ENCODE measurements at places on chromosomes 3 and 15.
A peak's percentile ranks its signal among the peaks of the same experiment; 100 is the strongest.

GRCh38 chr3:191529992-191530391 is 69.0 kb downstream of the PYDC2 start:
- DNase-seq = no peak

GRCh38 chr3:170383567-170383966 is 26.1 kb downstream of the SKIL start:
- no peak for DNase-seq

- no peak for DNase-seq
Observed at GRCh38 chr15:28178290-28178689, 79.2 kb upstream of the OCA2 start.

DNA sequence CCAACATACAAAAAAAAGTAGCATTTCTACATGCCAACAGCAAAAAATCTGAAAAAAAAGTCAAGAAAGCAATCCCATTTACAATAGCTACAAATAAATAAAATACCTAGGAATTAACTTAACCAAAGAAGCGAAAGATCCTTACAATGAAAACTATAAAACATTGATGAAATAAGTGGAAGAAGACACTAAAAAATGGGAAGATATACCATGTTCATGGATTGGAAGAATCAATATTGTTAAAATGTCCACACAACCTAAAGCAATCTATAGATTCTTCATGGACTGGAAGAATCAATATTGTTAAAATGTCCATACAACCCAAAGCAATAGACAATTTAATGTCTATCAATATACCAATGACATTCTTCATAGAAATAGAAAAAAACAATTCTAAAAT is 21.0 kb downstream of the PEAK1 start:
- DNase-seq = no peak

GRCh38 chr3:114939920-114940319 is 207.2 kb downstream of the ZBTB20 start:
- no peak for DNase-seq

GRCh38 chr3:119157971-119158370 is 12.0 kb downstream of the TEX55 start:
- DNase-seq = no peak

GRCh38 chr3:126737527-126737926 is 33.5 kb downstream of the CHCHD6 start:
- DNase-seq = no peak

DNA sequence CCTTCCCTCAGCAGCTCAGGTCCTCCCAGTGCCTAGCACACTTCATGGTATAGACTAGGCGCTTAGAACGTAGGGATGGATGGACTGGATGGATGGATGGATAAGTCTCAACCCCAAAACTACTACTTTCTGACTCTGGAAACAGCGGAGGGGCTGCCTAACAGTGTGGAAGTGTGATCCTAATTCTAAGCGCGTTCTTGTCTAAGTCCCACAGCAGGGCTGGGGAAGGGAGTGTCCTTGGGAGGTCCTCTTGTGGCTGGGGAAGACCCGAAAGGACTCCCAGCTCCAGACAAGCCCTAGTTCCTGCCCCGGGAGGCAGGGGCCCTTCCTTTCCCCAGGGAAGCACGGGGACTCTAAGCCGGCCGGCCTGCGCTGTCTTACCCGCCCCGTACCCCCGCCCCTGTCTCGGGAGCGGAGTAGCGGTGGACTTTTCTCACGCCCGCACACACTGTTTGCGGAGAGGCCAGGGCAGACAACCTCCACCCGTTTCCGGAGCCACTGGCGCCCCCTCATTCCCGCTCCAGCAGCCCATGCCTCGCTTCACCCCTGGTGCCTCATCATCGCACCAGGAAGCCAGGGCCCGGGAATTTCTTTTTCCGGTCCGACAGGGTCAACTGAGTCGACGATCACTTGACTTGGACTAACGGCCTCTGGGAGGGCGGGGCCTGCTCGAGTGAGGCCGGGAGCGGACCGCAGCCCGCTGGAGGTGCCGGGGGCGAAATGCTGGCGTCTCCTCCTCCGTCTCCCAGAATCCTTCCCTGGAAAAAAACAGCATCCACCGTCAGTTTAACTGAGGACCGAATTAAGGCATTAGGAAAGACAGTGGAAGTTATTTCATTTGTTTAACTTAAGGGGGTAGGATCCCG is 133.3 kb downstream of the TBC1D2B start:
- peak; percentile 54 for DNase-seq

DNA sequence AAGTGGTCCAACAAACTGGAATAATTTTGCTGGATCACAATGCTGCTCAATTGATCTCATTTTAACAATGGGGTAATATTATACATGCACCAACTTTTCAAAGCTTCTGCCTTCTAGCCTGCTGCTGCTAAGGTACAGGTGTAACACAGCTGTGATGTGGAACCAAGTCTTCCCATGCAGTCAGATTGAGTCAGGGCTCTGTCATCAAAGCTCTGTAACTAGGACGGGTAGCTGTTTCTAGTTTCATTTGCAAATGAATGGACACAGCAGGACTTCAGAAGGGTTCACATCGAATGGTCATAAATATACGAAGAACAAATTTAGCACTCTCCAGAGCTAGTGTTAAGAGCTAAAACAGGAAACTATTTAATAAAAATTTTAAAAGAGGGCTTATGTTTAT is 189.2 kb downstream of the USP13 start:
- DNase-seq = peak; percentile 53

DNA sequence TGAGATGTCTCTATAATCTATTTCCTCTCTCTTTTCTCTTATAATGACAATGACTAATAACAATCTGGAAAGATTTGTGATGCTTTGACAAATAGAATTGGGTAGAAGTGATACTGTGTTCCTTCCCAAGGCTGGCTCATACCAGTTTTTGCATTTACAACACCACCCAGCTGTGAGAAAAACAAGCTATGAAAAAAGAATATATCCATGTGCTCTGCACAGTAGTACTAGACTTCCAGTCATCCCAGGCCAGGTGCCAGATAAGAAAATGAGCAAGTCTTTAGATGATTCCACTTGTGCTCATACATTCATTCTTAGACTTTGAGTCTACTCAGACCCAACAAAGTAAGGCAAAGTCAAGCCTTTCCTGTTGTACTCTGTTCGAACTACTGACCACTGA is 350.2 kb upstream of the POU1F1 start:
- DNase-seq = no peak

DNA sequence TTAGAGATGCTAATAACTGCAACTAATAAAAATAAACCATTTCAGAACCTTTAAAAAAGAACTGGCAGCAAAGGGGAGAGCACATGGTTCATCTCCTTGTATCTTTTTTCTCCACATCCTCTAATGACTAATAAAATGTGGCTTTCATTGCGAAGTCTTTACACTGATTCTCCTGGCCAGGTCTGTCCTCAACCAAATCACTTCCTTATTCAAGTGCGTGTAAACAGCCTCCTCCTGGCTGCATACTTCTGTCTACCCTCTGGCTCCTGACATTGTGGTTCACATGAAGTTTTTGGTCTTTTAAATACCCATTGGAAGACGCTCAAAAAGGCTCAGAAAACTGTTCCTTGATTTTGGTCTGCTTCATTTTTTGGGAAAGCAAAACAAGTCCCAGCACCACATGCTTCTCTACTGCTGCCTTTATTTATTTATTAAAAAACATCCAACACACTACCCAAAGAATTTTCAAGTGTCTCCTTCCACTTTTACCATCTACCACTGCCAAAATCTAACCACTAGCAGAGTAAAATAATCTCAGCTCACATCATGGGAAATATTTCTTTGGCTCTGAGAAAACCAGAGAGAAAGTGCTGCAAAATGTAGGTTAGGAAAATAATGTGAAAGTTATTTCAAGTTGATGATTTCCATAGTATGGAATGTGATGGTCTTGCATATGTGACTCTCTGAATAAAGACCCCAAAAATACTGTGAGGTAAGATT is 85.1 kb downstream of the EFL1 start:
- peak; percentile 67 for DNase-seq

Measured in epithelial cell of esophagus (primary cell).